ENCODE measurements at places on chromosomes 7 and 10.

DNA sequence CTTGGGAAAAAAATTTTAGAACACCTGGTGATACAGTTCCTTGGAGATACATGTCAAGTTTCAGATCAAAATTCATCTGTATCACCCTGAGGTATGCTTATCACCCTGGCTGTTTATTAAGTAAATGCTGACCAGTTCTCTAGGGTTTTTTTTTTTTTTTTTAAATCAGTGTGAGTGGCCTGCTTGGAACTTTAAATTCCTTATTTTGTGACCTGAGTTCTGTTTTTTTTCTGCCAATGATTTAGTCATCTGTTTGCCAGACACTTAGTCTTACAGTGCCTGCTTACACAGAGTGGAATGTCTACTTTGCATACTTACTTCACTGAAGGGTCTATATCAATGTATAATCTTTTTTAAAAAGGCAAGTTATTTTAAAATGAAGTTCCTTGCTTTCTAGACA, 1.8 kb downstream of the TSPAN13 start:
- DNase-seq: no peak

GRCh38 chr10:88108115-88108610, 244.7 kb downstream of the PTEN start:
- DNase-seq: no peak

GRCh38 chr10:71979692-71980062, 15.5 kb downstream of the CHST3 start:
- DNase-seq: no peak

- peak; percentile 47 for DNase-seq
These were observed at the start of gene FXYD4 for GRCh38 chr10:43371418-43371817. TSS of gene FXYD4 (plus strand) at chr10:43371636. CDS start at chr10:43373747, 2,111 bp downstream.

- no peak for DNase-seq
These were observed 204.7 kb downstream of the DNAJB6 start for GRCh38 chr7:157541295-157542067.

- no peak for DNase-seq
These were observed 39.9 kb upstream of the MMD2 start for GRCh38 chr7:4998910-4999309.

- DNase-seq: no peak
These were observed 67.8 kb downstream of the PHTF2 start for GRCh38 chr7:77866370-77866769.

- no peak for DNase-seq
These were observed 1.0 kb downstream of the TNS3 start for GRCh38 chr7:47580811-47581331.

DNA sequence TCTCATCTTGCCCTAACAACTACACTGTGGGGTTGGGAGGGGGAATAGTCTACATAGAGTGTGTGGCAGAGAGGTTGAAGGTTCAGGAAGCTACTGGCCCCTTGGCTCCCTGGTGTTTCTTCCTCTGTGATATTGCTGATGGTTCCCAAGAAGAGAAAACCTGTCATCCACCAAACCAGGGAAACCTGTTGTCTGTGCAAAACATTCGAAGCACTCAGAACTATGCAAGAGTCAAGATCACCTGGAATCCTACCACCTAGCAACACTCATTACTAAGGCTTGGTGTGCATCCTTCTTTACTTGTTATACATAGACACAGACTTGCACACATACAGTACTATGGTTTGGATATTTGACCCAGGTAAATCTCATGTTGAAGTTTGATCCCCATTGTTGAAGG, 46.5 kb upstream of the MKI67 start:
- DNase-seq: no peak

- peak; percentile 54 for DNase-seq
These were observed at the start of gene KMT2C for GRCh38 chr7:152435384-152436110. TSS of gene KMT2C (minus strand) at chr7:152436003. CDS start at chr7:152435786, 217 bp downstream.

DNA sequence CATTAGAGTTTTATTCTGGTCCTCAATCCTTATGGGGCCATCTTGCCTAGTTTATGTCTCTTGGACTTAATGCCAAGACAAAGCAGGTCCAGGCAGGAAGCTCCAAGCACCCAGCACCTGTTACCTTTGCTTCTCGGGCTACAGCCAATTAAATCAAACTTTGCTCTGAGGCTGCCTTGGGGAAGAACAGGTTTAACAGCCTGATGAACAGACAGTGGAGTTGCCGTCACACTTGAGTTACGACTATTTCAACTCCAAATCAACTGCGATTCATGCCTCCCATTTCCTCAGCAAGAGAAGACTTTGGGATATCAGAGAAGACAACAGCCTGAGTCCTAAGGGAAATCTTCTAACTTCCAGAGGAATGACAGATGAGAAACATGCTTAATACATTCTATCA, 62.2 kb downstream of the XPNPEP1 start:
- no peak for DNase-seq

GRCh38 chr10:24851629-24852028, 100.8 kb downstream of the PRTFDC1 start:
- DNase-seq: no peak

DNA sequence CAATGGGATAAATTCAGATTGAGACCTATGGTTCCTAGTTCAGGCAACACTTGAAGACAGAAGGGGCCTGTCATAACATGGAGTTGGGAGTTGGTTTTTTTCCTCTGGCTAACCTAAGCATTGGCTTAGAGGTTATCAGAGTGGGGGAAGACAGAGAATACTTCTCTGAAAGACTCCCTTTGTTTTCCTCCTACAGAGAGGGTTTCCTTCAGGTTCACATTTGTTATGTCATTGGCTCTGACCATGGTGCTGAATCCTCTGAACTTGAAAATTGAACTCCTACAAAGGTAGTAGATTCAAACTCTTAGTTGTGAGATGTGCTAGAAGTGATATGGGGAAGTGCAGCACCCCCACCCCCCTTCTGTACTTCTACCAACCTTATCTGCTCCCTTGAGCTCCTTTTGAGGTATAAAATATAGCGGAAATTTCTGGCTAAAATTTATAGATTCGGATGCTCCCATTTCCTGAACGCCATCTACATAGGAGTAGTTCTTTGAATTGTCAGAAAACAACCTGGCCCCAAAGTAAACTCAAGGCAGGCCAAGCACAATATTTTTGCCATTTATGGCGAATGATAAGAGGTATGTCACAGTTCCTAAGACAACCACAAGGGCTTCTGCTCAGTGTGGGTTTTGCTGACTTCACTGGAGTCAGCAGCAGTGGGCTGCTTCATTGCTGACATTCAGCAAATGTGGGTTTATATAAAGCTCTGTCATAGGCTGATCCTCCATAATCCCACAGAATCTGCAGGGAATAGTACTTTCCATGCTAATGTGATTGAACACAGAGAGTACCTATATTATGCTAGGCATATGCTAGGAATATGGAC, 131.6 kb upstream of the KLF14 start:
- DNase-seq: peak; percentile 59

DNA sequence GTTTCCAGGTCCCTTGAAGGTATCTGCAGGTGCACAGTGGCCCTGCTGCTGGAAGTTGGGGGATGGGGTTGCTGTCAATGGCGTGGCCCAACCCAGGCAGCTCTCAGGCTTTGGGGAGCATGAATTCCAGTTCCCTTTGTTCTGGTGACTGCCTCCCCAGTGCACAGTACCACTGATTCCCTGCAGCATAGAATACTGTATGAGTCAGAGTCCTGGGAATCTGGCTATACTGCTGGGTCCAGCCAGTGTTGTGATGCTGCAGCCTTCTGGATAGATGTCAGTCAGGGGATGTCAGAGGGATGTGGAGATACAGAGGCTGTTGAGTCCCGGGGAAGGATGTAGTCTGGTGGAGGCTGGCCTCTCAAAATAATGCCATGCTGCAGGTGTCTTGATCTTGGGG, 99.3 kb downstream of the LANCL2 start:
- DNase-seq: no peak

DNA sequence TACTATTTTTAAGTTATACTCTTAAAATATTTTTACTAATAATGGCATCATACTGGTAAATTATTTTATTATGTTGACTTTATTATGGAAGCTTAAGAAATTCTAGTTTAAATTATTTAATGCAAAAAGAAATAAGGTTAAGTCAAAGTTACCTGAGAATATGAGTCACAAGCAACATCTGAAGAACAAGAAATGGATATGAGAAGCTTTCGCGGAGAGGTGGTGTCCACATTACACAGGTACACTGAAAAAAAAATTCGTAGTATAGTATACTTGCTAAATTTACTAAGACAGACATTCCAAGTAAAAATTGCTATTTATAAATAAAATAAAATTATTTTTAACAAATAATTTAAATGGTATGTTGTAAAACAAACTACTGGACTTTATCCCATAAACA, 143.8 kb downstream of the AVL9 start:
- DNase-seq: no peak

GRCh38 chr10:44366941-44367630, 17.8 kb downstream of the CXCL12 start:
- DNase-seq: no peak

GRCh38 chr7:19404912-19405329, 259.7 kb upstream of the FERD3L start:
- no peak for DNase-seq

DNA sequence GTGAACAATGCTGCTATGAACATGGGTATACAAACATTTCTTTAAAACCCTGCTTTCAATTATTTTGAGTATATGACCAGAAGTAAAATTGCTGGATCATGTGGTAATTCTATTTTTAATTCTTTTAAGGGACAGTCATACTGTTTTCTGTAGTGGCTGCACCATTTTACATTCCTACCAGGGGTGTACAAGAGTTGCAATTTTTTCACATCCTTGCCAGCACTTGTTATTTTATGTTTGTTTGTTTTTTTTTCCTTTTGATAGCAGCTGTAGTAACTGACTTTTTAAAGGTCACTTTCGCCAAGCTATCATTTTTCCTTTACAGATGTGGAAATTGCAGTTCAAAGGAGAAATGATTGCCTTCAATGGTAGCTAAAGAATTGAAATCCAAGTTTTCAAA, 99.5 kb downstream of the GPR85 start:
- no peak for DNase-seq

GRCh38 chr10:52488606-52489485, 174.8 kb downstream of the DKK1 start:
- DNase-seq: peak; percentile 36

- DNase-seq: no peak
These were observed 196.3 kb downstream of the EBF3 start for GRCh38 chr10:129767751-129768150.

DNA sequence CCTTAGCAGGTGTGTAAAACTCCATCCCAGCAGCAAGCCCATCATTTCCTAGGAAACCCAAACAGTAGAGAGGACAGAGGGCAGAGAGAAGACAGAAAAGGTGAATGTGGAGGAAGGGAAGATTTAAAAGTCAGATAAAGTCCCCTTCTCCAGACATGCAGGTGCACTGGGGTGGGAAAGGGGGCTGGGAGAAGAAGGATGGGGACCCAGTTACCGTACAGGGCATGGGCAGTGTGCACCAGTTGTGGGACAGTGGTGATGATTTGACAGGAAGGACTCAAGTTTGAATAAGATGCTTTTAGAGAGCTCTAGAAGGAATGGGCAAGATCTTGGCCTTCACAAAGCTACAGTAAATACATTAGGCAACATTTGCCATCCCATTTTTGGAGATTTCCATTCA, 110.7 kb upstream of the PLXNA4 start:
- DNase-seq: no peak

- DNase-seq: no peak
These were observed 96.4 kb upstream of the AOAH start for GRCh38 chr7:36820527-36821170.

DNA sequence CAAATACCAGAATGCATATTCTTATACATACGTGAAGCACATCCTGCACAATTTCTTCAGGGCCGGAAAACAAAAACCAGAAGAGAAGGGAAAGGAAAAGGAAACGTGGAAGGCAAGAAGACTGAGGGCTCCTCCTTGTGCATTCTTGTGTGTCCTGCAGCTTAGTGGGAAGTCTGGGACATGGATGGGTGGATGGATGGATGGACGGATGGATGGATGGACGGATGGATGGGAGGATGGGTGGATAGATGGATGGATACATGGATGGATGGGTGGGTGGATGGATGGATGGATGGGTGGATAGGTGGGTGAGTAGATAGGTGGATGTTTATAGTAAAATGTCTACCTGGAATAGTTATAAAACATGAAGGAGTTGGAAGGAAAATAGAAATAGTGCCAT, 30.8 kb upstream of the SLC35B4 start:
- DNase-seq: no peak

- no peak for DNase-seq
These were observed 25.8 kb downstream of the BTRC start for GRCh38 chr10:101379663-101380352.

DNA sequence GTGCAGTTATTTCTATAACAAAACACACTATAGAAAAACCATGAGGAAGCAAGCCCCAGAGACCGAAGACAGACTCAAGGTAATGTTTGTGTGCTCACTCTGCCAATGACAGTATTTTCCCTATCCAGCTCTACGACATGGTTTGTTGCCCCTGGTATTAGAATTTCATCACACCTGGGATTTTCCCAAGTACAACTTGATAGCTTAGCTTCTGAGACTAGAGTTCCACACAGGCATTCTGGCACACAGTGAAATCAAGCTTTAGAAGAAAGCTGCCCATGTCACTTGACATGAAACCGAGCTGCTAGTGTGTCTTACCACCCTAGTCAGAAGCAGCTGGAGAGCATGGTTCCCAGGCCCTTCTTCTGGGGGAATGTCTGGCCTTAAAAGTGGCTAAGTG, 44.1 kb upstream of the AKR1E2 start:
- DNase-seq: no peak

DNA sequence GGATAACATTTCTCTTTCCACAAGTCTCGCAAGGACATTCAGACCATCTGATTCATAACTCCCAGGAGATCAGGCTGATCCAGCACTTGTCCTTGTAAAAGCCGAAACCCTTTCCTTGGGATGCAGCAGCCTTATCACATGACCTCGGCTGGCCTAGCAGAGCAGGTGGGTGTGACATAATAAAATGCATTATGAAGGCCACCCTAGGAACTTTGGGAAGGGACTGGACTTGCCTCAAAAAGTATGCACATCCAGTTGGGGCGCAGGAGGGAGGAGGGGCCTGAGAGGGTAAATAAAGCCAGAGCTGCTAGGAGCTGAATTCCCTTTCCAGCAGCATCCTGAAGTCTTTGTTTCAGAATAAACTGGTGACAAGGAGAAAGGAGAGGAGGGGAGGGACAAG, 260.8 kb downstream of the SNX13 start:
- no peak for DNase-seq

DNA sequence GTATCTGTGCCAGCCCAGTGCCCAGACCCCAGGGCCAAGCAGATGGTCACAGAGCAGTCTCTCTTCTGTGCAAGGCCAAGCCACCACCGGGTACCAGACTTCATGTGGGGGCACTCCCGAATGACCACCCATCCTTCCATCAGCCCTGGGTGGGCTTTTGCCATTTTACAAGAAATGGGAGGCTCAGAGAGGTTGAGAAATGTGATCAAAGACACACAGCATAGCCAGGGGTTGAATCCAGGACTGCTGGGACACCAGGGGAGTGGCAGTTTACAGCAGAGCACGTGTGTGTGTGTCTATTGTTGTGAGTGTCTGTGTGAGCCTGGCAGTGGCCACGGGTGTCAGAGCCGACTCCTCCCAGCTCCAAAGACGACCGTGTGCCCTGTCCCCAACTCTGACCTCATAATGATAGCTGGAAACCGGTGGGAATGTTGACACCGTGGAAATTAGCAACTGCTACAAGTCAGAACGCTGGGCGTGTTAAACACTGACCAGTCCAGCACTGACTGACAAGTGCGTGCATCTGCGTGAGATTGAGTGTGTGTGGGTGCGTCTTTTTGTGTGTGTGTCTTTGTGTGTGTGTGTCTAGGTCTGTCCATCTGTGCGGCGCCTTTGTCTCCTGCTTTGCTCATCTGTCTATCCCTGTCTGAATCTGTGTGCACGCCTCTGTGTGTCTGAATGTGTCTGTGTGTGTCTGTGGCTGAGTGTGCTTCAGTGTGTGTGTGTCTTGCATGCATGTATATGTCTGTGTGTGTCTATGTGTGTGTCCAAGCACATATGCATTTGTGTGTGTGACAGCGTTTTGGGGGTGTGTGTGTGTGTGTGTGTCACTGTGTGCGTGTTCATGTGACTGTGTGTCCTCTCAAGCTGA, 17.2 kb upstream of the SLC29A4 start:
- DNase-seq: peak; percentile 4

All from D341Med (cell line).